ENCODE measurements at places on chromosomes 16 and 17.
A peak's percentile ranks its signal among the peaks of the same experiment; 100 is the strongest.

GRCh38 chr16:12547608-12547922 is 256.1 kb downstream of the CPPED1 start:
- no peak for DNase-seq

DNA sequence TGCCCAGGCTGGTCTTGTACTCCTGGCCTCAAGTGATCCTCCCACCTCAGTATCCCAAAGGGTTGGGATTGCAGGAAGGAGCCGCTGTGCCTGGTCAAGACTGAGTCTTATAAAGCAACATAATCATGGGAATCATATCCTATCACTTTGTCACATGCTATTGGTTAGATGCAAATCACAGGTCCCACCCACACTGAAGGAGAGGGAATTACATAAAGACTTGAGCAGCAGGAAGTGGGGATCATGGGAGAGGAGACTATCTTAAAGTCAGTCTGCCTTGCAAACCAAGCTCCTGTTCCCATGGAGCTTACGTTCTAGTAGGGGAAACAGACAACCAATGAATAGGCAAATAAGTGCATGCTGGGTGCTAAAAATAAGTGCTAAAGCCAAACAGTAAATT is 28.3 kb upstream of the TENT4B start:
- DNase-seq: no peak

DNA sequence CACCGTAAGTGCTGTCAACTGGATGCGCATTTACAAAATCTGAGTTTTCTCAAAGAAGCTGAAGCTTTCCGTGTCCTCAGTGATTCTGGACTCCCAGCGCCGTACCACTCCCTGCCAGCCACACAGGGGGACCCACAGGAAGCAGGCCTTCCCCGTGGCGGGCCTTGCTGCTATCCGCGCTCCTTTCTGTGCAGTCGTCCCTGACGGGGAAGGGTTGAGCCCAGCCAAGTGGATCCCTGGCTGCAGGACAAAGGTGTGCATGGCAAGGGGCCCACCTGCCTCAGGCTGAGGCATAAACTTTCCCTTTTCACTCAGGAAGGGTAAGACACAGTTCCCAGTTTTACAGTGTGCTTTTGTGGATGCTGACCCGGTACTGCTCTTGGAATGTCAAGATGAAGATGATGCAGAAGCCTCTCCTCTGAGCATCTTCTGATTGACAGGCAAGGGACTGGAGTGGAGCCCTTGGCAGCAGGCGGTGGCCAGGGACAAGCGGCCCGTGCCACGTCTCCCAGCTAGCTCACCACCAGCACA is 93.0 kb downstream of the ANKRD11 start:
- no peak for DNase-seq

GRCh38 chr16:17567455-17567854 is 96.7 kb upstream of the XYLT1 start:
- DNase-seq: no peak

GRCh38 chr17:15081008-15081407 is 184.1 kb downstream of the PMP22 start:
- DNase-seq: no peak

DNA sequence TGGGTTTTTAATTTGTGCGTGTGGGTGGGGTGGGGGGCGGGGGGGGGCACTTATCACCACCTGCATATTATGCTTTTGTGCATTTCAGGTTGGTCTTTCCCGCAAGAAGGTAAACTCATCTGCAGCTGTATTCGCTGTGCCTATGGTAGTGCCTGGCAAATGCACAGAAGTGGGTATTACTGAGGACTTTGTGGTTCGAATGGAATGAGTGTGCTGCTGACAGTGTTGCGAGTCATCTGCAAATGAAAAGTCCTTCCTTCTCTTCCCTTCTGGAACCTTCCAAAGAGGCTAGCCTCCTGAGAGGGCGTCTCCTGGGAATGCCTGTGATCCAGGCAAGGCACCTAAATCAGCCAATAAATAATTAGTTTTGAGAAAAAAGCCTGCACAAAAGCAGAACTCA is 532.9 kb downstream of the MAF start:
- DNase-seq: no peak

DNA sequence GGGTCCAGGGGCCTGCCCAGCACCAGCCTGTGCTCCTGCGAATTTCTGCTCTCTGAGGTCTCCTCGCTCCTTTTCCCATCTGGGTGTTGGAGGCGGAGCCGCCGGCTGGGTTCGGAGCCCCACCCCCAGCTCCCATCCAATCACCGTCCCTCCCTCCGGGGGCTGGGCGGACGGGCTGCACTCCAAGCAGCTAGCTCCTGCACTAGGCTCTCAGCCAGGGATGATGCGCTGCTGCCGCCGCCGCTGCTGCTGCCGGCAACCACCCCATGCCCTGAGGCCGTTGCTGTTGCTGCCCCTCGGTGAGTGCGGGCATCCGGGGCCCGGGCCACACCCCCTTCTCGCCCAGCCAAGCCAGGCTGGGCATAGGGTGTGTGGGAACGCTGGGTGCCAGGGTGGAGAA is at the start of gene NRN1L:
NRN1L (plus strand) TSS at position 202 of the 400 bp plus-strand sequence; CDS start at position 221, 19 bp downstream.
- no peak for DNase-seq

GRCh38 chr17:6276711-6277110 is 158.2 kb downstream of the AIPL1 start:
- DNase-seq: no peak

- no peak for DNase-seq
Observed at GRCh38 chr17:6350806-6351205, 84.1 kb downstream of the AIPL1 start.

DNA sequence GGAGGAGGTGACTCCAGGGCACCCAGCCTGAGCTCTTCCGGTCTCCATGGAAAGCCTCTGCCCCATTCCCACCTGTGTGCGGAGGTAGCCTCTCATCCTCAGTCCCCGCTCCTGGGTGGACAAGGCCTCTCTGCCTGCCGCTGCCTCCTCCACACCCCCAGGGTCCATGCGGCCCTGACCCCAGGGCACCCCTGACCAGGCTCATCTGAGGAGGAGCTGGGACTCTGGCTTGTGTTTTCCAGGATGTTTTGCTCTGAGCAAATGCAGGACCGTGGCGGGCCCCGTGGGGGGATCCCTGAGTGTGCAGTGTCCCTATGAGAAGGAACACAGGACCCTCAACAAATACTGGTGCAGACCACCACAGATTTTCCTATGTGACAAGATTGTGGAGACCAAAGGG is 6.9 kb downstream of the CD300A start:
- no peak for DNase-seq

GRCh38 chr17:64778240-64779097 is 116.4 kb upstream of the SMURF2 start:
- DNase-seq: no peak

DNA sequence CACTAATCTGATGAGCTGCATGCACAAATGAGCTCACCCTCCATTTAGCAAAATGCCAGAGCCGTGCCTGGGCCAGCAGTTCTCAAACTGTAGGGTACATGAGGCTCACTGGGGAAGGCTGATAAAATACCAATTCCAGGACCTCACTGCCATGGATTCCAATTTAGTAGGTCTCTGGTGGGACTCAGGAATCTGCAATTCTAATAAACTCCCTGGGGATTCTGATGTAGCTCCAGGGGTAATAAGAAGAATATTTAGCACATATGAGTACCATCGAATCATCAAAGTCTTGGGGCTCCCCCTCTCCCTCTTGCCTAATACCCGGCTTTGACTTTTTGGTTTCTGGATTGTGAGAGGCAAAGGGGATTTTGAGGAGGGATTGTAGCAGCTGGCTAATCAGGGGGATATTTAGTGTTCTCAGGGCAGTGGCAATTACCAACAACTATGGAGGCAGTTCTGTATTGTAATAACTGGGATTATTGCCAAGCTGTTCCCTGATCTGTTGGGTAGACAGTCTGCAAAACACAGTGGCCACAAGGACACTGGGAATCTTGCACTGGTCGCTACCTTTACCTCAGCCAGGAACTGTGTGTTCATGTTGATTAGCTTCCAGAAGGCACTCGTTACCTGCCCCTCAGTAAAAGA is 140.4 kb downstream of the SHISA9 start:
- no peak for DNase-seq

DNA sequence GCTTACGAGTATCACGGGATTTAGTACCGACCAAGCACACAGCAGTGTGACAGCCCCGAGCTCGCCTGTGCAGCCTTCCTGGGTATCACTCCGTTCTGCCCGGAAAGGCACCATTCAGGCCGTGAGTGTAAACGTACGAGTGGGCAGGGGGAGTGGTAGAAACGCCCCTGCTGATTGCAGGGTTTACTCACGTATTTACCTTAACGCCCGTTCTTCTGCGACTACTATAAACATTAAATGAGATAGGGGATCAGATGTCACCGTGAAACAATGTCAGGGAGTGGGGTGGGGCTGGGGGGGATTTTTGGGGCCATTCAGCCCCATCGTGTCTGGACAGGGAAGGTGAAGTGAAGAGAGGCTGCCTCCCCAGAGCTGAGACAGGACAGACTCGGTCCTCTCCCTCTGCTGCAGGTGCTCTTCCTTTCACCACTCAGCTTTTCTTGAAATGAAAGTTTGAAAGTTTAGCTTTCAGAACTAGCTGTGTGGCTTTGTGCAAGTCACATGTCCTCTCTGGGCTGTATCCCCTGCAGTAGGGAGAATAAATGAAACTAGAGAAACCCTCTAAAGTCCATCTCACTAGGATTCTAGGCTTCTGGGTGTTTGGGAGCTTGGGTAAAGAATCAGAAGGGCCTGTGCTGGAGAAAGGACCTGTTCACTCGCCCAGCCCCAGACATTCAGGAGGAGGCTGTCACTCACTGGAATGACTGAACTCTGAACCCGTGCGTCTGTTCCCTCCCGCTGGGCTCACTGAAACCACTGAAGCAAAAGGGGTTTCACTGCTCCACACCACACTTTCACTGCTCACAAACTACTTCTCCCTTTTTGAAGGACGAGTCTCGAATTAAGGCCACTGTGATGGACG is 66.7 kb downstream of the RPA1 start:
- peak; percentile 17 for DNase-seq

GRCh38 chr17:75552425-75553294 is 27.2 kb downstream of the LLGL2 start:
- DNase-seq: no peak

DNA sequence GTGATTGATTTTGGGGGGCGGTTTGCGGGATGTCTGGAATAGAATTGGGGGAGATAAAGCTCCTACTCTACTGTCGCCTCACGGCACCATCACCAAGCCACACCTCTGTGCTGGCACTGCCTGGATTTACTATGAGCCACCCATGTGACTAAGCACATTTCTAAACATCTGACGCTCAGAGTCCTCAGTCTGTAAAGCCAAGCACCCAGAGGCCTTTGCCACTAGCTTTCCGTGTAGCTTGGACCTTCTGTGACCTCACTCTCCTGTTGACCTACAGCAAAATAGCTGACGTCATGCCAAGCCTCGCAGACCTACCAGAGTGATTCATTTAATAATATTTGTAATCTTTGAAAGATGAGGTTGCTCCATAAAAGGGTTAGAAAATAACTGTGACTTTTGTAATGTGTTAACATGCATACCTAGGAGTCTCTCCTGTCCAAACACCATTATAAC is 38.5 kb upstream of the MYOCD start:
- no peak for DNase-seq

- peak; percentile 66 for DNase-seq
Observed at GRCh38 chr17:76208120-76208519, 32.2 kb downstream of the RNF157 start.

- DNase-seq: no peak
Observed at GRCh38 chr16:53892155-53892554, 188.2 kb downstream of the FTO start.

DNA sequence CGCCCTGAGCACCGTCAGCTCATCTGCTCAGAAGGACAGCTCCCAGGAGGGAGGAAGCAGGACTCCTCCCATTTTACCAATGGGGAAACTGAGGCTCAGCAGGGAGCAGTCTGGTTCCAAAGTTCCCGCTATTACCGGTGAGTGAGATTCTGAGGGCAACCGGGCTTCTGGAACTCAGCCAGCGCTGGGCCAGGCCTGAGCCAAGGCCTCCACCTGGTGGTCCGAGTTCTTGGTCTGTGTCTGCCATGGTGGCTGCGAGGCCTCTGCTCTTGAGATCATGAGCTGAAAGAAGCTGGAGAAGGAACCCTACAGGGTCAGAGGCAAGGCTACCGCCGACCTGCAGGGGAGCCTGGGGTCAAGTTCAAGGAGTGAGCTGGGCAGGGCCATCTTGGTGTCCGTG is 110.8 kb upstream of the GSE1 start:
- DNase-seq: no peak

DNA sequence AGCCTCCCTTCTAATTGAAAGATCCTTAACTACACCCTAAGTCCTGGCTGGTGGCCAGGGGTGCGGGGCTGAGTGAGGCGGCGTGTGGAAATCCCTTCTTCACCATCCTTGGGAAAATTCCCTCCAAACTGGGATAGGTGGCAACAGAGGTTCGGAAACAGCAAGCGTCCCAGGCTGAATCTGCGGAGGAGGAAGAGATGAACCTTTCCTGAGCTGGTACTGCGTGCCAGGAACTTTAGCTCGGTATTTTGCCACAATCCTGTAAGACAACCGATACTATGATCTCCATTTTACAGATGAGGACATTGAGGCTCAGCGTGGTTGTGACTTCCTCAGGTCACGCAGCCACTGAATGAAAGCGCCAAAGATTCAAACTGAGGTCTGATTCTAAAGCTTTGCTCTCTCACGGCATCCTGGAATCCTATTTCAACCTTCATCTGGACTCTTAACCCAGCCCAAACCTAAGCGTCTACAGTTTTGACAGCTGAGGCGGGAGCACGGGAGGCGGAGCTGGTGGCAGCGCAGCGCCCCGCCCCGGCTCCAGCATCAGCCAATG is 583 bp upstream of the CYLD start:
- DNase-seq: no peak

GRCh38 chr17:34981538-34982241 is 1.4 kb downstream of the LIG3 start:
- no peak for DNase-seq

- DNase-seq: peak; percentile 57
Observed at GRCh38 chr16:50263940-50264929, 2.1 kb upstream of the ADCY7 start.

DNA sequence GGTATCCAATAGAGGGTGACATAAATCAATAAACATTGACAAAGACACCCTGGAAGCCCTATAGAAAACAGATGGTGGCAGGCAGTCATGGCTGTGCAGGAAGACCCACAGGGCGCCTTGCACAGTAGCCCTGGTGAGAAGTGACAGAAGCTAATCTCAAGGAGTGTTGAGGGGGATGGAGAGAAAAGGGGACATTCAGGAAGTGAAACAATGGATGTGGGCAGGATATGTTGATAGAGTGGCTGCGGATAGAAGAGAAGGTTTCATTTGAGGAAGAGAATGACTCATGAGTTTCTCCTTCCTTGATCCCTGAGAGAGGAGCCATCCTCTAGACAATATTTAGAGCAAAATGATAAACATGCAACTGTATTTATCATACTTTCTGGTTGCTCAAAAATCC is 468.8 kb upstream of the HSBP1 start:
- no peak for DNase-seq

GRCh38 chr16:76639685-76640289 is 362.6 kb downstream of the CNTNAP4 start:
- DNase-seq: no peak

GRCh38 chr16:72841506-72841905 is 206.4 kb downstream of the ZFHX3 start:
- DNase-seq: no peak

- no peak for DNase-seq
Observed at GRCh38 chr17:8053600-8053999, 14.7 kb downstream of the ALOX15B start.

GRCh38 chr17:50172936-50173334 is 7.1 kb downstream of the SGCA start:
- DNase-seq: no peak

Data from GM12878 (cell line).